ENCODE measurements at places on chromosomes 4 and X. TPM values are rescaled to one million over a fixed set of nuclear protein-coding genes. Genes with fewer than 3 reads are reported as not detected.

DNA sequence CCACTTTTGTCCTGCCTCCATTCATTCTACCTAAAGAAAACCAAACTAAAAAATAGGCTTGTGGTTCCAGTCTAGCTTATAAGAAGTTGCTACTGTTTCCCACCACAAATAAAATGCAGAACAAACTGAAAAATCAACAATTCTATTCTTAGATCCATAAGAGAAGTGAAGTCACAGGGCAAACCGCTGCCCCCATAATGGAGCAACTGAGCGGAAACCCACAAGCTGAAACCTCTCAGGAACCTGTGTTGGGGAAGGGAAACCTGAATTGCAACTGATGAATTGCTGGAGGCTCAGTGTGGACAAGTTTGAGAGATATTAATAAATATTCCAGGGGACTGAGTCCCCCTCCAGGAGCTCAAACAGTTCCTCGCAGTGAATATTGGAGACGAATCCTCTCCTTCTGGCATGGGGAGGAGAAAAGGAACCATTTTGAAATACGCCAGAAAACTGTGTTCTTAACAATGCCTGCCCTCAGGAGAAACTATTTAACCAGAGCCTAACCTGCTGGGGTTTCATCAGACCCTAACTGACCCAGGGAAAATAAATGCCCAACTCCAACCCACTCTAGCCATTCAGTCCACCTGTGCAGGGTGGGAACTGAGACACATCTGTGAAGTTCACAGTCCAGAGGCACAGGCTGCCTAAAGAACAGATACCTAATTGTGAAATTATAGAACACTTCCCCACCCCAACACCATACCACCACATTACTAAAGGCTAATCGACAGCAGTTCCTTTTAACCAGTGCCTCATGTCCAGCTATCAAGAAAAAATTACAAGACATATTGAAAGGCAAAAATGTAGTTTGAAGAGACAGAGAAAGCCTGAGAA, 22.8 kb upstream of the SH3RF1 start:
- DNase-seq = no peak

DNA sequence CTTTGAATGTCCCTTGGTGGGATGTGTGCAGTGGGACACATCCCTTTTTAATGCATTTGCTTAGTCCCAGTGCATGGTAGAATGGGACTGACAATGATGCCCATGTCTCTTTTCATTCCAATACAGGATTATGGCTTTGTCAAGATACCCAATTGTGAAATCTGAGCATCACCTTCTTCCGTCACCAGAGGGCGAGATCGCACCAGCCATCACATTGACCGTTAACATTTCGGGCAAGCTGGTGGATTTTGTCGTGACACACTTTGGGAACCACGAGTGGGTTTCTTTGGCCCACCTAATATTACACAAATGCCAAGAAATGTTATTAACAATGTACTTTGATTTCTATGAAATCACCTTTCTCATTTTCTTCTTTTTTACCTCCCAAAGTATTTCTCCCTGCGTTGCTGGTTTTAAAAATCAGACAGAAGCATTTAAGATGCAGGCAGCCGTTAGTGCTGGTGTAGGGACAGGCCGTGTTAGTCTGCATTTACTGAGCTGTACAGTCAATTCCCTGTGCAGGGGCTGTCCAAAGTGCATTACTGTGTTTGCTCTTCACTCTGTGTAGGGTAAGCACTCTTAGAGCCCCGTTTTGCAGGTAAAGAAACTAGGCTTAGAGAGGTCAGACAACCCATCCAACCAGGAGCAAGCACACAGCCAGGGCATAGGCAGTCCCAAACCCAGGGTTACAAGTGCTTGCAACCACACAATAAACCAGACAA, 46.5 kb downstream of the CWH43 start:
- peak; percentile 24 for DNase-seq

DNA sequence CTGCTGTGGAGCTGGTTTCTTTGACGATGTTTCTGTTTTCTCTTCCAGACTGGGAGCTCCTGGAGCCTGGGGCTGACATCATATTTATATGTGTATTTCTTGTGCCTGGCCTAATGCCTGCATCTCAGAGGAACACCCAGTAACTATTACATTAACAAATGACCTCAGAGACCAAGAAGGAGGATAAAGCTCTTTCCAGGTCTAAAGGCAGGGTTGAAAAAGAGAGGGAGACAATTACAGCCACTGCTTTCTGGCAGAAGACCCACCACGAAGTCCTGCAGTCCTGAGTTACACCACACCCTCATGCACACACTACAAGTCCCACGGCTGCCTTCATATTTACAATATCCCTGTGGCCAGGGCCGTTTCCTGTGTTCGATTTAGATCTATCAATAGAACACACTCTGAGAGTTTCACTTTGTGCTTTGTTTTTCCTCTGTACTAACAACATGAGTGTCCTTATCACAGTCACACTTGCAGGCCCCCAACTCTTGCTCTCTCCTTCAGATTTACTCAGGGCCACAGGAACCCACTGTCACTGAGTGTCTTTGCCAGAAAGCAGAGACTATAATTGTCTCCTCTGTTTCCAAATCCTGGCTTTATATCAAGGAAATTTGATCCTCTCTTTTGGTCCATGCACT, 535.5 kb downstream of the MID1IP1 start:
- DNase-seq = no peak

DNA sequence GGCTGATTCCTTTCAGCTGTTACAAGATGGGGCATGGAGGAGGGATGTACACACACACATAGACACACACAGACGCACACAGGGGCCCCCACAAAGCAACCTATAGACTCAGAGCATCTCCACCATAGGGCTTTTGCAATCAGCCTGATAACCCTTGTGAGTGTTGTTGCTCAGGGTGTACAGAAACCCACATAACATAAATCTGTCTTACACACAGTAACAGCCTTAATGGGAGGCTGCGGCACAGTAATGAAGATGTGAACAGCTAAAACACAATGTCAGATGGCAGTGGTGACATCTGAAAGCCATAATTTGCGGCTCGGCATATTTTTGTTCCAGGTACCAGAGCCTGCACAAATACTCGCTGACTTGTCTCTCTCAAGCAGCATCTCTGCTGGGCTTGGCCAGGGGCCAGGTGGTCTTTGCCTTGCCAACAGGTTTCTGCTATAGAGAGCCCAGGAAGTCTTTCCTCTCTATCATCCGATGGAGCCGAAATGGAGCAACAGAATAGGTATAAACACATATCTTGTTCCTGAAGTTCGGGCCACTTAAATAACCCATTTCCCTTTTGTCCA, 357.2 kb upstream of the GATB start:
- no peak for DNase-seq

DNA sequence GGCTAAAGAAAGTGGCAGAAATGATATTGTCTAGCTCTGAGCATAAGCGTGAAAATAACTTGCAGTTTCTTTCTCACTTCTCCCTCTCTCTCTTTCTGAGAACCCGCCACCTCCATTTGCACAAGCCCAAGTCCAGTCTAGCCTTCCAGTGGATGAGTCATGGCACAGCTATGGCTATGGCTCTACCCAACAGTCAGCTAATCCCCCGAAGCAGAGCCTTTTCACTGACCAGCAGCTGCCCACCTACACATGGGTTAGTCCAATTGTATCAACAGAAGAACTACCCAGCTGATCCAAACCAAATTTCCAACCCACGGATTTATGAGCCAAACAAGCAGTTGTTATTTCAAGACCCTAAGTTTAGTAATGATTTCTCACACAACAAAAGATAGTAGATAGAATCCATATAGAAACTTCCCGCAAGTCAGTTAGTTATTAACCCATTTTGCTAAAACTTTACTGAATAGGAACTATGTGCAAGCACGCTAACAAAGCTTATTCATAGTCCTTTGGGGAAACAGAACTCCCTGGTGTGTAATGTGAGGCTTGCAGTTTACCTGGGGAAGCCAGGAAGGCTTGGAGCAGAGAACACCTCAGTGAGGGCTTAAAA, 282.3 kb downstream of the INPP4B start:
- DNase-seq = peak; percentile 32

DNA sequence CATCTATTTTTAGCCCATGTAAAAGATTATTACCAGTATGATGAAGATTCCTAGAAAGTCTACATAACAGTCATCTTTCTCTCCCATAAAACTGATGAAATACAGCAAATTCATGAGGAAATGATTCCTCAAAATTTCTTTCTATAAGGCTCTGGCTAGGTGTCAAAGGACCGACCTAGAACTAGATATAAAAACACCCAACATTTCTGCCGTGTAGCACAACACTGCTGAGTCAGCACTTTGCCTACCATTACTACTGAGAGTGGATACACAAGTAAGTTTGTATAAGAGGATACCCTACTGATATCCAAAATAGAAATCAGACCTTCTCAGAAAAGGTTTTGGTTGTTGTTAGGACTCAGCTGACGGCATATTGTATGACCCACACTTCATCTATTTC, 24.7 kb downstream of the TMEM47 start:
- no peak for DNase-seq

The SLC10A4 gene
- total RNA-seq = not detected

The SH3D19 gene
- total RNA-seq = 22.9 TPM
